ENCODE measurements at places on chromosomes 3 and 15.
A peak's percentile ranks its signal among the peaks of the same experiment; 100 is the strongest.

GRCh38 chr15:48066456-48066855 is 54.3 kb upstream of the SLC24A5 start:
- no peak for DNase-seq

GRCh38 chr3:42946050-42946449 is 33.1 kb upstream of the GASK1A start:
- no peak for DNase-seq

GRCh38 chr15:84654689-84655453 is 788 bp upstream of the WDR73 start:
- peak; percentile 54 for DNase-seq

DNA sequence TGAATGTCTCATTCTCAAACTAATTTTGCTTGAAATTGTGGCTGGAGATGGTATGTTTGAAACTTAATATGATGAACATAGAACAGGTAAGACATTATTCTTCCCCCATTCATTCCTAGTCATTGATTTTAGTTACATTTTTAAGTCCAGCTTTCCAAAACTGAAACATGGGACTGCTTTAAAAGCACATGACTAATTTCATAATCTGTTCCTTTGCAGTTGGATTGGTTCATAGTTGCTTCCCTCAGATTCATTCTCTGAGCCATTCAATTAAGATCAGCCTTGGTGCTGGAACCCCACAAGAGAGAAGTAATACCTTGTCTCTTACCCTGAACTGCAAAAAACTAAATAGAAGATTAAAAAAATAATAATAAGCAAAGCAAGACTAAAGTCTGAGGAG is 87.5 kb upstream of the TGFBR2 start:
- DNase-seq, result no peak

- no peak for DNase-seq
These were observed 6.0 kb upstream of the RLBP1 start for GRCh38 chr15:89227425-89227824.

DNA sequence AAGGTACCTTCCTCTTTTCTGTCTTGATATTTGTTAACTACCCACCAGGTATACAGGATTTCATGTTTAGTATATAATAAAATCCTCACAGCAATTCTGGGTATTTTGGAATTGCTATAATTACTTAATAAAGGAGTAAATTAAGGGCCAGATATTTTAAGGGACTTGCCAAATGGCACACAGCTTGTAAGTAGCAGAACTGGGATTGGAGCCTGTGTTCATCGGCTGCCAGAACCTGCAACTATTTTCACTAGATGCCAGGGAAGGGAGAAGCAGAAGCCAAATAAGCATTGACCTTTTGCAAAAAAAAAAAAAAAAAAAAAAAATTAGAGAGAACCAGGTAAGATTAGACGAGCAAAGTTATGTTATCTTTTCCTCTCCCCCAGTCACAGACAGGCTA is 683.3 kb upstream of the CADM2 start:
- DNase-seq, result no peak

GRCh38 chr15:92429378-92430068 is 35.8 kb downstream of the ST8SIA2 start:
- DNase-seq, result no peak

- DNase-seq, result no peak
These were observed 1.0 kb downstream of the RASL12 start for GRCh38 chr15:65066635-65067316.

GRCh38 chr3:185720326-185720725 is 104.5 kb downstream of the IGF2BP2 start:
- no peak for DNase-seq

GRCh38 chr3:165466856-165467255 is 270.7 kb upstream of the SLITRK3 start:
- DNase-seq, result no peak

GRCh38 chr3:69013253-69014021 is at the start of gene EOGT:
Gene EOGT (minus strand): TSS chr3:69013684. CDS start chr3:69009846, 3,838 bp downstream.
- peak; percentile 58 for DNase-seq

DNA sequence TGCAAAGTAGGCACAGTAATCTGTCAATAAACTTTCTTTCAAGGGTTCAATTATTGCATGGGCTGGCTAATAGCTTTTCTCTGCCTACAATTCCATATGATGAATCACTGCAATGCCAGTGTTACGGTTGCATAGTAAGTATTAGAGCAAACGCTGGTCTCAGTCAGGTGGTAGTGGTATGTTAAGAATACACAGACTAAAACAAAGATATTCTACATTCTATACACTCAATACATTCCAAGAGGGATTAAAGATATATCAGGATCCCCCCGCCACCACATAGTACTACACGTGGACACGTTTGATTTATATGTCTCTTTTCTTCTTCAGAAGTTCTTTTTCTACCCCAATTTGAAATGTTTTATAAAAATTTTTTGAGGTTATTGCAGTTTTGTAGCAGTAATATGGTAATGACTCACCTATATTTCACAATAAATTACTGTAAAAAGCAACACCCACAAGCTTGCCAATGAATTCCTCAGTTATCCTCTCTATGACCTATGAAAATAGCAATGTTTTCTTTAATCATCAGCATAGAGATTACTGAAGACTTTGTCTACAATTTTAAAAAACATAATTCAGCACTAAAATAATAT is 68.2 kb downstream of the CD200R1L start:
- DNase-seq, result no peak

- DNase-seq, result peak; percentile 73
These were observed 976 bp upstream of the NUP210 start for GRCh38 chr3:13420831-13421765.

GRCh38 chr15:65318870-65319356 is 14.4 kb downstream of the RNU5B-1 start:
- DNase-seq, result no peak

- no peak for DNase-seq
These were observed 339.2 kb upstream of the ONECUT1 start for GRCh38 chr15:53129121-53129904.

GRCh38 chr3:14457999-14458398 is 55.6 kb downstream of the SLC6A6 start:
- DNase-seq, result no peak

DNA sequence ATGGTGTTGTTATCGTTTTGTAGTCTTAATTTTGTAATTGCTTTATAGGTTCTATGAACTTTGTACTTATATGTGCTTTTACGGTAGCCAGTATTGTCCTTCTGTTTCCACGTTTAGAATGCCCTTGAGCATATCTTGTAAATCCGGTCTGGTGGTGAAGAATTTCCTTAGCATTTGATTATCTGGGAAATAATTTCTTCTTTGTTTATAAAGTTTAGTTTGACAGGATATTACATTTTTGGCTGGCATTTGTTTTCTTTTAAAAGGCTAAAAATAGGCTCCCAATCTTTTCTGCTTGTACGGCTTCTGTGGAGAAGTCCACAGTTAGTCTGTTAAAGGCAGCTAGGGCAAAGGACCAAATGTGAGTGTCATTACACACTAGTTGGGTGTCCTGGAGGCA is 36.7 kb downstream of the SPESP1 start:
- DNase-seq, result no peak

GRCh38 chr3:31305340-31305739 is 227.4 kb upstream of the STT3B start:
- no peak for DNase-seq

DNA sequence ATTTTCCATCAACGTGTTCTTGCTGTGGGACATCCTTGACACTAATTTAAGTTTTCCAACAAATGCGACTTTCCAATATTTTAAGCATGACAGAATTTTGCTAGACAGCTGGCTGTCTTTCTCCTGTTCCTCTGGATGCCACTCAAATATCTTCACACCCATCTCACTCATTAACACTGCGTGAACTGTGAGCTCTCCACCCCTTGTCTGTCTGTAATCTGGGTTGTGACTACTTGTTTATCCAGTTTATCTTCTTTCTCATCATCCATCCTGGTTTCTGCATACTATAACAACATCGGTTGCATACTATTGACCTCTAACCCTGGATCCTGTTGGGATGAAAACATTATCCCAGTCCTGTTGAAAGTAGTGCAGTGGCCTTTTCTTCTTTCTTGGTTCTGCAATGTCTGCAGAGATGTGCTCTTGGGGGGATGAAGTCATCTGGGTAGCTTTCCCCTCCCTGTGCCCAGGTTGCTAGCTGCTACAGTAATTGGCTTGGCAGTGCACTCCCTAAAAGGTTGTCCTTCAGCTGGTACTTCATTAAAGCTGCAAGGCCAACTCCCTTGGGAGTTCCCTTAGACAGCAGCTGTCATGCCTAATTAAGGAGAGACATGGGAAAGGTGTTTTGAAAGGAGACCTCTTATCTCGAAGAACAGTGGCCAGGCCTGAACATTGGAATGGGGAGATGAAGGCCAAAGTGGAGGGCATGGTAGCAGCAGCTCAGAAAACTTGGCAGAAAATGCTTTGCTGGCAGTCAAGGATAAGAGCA is 24.7 kb downstream of the KAT2B start:
- no peak for DNase-seq

GRCh38 chr3:60456180-60456579 is 795.1 kb downstream of the FHIT start:
- no peak for DNase-seq

DNA sequence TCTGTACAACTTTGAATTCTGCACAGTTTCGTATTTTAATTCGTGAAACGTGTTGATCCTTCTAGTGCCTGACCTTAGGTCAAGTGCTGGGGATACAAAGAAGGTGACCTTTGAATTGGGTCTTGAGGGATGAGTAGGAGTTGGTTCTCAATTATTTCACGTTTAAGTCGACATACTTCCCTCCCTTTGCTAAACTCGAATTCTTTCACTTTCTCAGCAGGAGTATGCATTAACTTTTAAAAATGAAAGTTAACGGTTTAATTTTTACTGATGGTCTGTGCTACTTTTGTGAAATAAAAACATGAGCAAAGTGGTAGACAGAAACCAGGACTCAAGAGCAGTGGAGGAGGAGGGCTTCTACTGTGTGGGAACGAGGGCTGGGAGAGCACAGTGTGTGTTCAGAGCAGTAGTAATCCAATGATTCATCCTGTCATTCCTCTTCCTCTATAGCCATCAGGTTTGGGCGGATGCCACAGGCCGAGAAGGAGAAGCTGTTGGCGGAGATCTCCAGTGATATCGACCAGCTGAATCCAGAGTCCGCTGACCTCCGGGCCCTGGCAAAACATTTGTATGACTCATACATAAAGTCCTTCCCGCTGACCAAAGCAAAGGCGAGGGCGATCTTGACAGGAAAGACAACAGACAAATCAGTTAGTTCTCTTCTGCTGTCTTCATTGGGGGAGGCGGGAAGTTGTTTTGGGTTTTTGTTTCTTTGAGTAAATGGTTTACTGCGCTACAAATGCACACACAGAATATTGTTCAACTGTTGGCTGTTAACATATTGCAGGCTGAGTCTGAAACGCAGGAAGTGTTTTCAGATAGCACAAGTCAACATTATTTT is 78.6 kb upstream of the TSEN2 start:
- no peak for DNase-seq

GRCh38 chr3:194503081-194503531 is 16.3 kb upstream of the ATP13A3 start:
- no peak for DNase-seq

DNA sequence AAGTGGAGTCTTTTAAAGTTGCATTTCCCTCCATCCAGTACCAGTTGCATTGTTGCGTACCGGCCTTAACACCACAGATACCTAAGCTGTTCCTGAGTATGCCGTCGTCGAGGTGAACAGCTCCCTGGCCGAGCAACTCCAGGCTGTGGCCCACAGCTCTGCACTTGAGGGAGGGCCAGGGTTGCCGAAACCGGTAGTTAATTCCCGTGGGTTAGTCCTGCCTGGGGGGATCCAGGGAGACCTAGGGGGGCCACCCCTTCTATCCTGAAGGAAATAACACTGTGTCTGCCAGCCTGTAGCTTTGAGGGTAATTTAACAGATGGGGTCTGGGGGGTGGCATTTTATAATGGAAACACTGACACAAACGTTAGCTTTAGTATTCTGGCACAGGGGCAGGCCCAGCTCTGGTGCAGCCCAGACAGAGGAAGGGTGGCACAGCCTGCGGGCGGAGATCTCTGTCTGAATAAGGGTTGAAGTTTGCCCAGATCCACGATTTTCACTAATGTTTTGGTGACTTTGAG is 60.8 kb downstream of the RGMA start:
- DNase-seq, result no peak

DNA sequence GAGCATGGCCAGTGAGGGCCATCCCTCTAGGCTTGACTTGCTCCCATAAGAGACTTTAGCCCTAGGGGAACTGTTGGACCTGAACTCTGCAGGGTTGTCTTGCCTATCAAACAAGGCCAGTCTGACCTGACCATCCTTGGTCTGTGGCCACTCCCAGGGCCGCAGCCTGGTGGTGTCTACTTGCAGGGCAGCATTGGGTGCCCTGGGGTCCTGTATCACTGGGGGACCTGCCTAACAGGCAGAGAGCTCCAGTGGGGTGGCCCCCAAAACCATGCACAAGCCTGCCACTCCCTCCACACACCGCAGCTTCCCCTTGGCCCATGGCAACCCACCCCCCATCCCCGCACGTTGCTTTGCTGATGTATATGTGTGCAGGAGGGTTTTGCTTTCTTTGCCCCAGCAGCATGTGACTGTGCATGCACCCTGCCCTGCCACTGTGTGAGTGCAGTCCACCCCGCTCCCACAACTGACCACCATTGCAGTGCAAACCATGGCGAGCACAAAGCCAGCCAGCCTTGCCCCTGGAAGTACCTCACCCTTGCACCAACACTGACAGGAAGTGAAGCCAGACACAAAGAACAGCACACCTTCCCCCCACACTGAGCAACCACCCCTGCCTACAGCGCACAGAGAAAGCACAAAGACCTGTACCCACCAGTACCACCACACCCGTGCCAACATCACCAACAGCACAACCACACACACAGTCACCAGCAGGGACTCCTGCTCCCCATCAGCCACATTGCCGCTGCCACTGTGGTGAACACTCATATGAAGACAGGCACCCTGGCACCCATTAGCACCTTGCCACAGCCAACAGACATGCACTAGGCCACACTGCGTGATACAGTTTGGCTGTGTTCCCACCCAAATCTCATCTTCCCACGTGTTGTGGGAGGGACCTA is 88.8 kb downstream of the SENP7 start:
- DNase-seq, result no peak

DNA sequence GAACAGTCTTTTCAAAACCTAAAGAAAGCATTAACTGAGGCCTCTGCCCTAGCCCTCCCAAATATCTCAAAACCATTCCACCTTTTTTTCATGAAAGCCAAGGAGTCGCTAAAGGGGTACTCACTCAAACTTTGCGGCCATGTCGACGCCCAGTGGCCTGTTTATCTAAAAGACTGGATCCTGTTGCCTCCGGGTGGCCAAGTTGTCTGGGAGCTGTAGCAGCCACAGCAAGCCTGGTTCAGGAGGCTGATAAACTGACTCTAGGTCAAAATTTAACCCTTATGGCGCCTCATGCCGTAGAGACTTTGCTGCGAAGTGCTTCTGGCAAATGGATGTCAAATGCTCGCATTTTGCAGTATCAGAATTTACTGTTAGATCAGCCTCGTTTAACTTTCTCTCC is 39.5 kb downstream of the ZBTB11 start:
- no peak for DNase-seq

DNA sequence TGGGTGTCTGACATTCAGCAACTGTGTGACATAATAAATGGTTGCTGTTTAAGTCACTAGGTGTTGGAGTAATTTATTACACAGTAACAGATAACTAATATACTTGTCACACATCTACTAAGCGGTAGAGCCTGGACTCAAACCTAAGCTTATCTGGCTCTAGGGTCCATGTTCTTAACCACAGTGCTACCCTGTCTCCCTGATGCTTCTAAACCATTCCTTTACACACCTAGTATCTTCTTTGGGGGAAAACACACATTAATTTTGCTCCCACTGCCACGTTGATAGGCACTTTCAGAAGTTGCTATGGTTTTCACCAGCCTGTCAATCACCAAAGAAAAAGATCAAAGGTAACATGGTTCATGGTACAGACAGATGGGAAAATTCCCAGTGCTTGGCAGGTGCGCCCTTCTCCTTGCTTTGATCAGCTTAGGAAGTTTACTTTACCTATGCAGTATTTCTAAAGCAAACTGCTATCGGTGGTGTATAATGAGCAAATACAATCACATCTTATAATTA is 150.8 kb downstream of the PDZRN3 start:
- DNase-seq, result no peak
